ENCODE measurements at places on chromosomes 12 and 14.
A peak's percentile ranks its signal among the peaks of the same experiment; 100 is the strongest.

GRCh38 chr12:27334042-27334720 lies 1.5 kb downstream of the BMAL2 start:
- no peak for DNase-seq

DNA sequence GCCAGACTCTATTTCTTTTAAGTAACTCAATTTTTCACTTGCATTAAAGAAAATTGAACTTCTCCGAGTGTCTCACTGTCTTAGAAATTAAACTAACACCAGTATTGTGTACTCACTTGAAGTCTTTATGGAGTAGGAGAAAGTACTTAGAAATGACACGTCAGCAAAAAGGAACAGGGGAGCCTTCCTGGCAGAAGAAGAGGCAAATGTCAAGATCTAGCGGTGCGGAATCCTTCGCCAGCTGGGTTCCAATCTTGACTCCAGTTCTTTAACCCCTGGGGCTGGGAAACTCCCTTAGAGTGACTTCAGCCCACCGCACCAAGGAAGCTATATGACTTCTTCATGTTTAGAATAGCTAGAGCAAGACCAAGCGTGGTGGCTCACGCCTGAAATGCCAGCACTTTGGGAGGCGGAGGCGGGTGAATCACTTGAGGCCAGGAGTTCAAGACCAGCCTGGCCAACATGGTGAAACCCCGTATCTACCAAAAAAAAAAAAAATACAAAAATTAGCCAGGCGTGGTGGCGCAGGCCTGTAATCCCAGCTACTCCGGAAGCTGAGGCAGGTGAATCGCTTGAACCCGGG lies 34.4 kb downstream of the WBP11 start:
- DNase-seq, result no peak

- DNase-seq, result no peak
These were observed 143.5 kb upstream of the AMIGO2 start for GRCh38 chr12:47223031-47223847.

DNA sequence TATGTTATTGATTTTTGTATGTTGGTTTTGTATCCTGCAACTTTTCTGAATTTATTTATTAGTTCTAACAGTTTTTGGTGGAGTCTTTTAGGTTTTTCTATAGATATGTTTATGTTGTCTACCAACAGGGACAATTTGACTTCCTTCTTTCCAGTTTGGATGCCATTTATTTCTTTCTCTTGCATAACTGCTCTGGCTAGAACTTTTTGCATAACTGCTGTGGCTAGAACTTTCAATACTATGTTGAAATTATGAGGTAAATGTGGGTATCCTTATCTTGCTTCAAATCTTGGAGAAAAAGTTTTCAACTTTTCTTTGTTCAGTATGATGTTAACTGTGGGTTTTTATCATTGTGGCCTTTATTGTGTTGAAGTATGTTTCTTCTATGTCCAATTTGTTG lies 39.9 kb upstream of the PLBD1 start:
- DNase-seq, result no peak

DNA sequence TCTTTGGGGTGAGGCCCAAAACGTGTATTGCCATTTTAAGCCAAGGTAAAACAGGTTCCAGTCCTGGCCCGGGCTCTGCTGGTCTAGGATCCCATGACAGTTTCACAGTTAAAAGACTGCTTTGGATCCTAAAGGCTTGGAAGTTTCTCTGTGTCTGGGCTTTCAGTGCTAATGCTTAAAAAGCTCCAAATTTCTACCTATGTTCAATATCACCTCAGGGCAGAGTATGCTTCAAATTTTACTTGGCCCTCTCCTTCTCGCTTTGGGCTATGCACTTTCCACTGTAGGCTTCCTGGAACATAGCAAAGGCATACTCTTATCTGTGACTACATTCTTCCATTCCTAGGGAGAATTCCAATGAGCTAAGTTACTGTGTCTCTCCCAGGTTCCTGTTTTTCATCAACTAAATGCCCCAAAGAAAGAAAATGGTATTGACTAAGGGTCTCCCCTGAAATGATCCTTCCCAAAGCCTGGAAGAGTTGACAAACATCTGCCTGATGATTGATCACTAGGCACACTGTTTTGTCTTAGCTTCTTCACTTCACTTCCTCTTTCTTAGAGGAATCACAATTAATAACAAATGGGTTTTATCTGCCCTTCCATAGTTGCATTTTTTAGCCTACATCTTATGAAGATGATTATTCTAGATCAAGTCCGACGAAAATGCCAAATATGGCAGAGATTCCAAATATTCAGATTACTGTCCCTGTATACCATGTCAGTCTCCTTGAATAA lies 79.4 kb downstream of the TMTC2 start:
- DNase-seq, result no peak

DNA sequence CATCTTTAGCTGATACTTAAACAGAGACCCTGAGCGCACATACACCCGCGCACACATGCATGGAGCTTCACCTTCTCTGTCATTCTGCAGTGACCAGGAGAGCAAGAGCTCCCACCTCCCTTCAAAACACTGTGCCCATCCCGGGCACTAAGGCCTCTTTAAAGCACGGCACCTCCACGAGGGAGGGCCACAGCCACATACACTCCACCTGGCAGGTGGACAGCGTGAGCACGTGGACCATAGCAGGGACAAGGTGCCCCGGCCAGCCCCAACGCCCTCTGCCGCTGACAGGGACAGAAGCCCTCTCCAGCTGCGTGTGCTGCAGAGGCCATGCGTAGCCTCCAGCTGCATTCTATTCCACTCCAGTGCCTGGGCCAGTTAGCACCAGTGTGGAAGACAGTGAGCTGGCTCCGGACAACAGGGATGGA lies 5.4 kb downstream of the GAPDH start:
- DNase-seq, result no peak

GRCh38 chr14:98923596-98923995 lies 348.4 kb downstream of the BCL11B start:
- DNase-seq, result no peak

DNA sequence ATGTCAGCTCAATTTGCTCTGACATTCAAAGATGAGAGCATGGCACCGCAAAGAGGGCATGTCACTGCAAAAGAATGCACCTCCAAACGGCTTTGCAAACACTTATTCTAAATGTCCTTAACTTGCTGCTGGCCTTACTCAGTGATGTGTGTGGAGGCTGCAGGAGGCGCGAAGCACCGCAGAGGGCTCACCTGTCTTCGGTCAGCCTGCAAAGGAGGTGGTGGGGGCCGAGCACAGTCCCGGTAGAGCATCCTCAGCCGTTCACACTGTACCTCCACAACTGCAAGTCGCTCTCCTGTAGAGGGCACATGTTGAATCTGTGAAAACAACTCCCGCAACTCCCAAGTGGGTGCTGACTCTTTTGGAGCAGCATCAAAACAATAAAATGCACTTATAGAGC lies 93.8 kb downstream of the TRAFD1 start:
- no peak for DNase-seq

DNA sequence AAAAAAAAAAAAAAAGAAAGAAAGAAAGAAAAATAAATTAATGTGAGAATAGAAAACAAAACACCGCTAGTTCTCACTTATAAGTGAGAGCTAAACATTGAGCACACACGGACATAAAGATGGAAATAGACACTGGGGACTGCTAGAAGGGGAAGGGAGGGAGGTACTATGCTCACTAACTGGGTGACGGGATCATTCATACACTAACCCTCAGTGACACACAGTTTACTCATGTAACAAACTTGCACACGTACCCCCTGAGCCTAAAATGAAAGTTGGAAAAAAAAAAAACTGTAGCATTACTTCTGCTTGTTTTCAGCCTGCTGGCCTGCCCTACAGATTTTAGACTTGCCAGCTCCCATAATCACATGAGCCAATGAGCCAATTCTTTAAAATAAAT lies 10.5 kb upstream of the PRMT5 start:
- no peak for DNase-seq

GRCh38 chr14:104422837-104423681 lies 156.5 kb upstream of the C14orf180 start:
- DNase-seq, result no peak

DNA sequence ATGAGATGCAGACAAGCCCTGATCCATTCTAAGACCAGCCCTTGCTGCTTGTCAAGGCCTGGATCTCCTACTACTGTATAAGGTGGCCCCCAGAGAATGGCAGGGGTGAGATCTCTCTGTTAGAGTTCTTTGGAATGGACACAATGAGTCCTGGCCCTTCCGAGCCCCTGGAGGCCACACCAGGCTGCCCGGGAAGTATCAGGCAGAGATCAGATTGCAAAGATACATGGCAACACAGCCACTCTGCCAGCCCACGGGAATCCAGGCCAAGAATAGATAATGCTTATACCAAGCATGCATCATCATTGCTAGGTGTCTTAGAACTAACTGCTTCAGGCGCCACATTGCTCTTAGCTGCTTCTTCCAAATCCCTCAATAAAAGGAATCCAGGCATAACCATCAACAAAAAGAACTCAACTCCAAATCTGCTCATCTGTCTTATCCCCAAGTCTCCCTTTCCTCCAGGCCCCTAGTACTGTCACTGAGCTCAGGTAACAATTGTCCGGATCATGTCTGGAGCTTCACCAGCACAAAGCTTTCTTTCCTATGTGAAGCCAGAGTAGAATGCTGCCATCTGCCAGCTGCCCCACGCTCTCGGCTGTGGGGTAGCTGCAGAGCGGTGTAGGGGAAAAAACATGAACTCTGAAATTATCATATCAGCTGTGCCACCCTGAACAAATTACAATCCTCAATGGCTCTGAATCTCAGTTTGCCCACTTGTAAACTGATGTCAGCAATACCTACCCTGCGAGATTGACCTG lies 5.5 kb upstream of the VASH1 start:
- DNase-seq, result no peak

GRCh38 chr12:115923851-115924250 lies 353.6 kb downstream of the MED13L start:
- DNase-seq, result no peak

GRCh38 chr12:51351913-51352532 lies 5.5 kb upstream of the CELA1 start:
- DNase-seq, result peak; percentile 66

- no peak for DNase-seq
These were observed 14.3 kb downstream of the DIO3 start for GRCh38 chr14:101575581-101575980.

GRCh38 chr14:104554088-104554607 lies 25.4 kb upstream of the C14orf180 start:
- no peak for DNase-seq

GRCh38 chr12:120825337-120825736 lies 78.8 kb downstream of the SPPL3 start:
- DNase-seq, result no peak

DNA sequence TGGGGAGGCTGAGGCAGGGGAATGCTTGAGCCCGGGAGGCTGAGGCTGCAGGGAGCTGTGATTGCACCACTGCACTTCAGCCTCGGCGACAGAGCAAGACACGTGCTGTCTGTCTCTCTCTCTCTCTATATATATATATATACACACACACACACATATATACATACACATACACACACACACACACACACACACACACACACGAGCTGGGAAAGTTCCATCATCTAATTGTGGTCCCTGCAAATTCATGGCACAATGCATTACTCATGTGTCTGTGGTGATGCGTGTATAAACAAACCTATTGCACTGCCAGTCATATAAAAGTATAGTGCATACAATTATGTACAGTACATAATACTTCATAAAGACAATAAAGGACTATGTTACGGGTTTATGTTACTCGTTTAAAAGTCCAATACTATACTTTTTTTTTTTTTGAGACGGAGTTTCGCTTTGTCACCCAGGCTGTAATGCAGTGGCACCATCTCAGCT lies 36.6 kb downstream of the WDR89 start:
- DNase-seq, result no peak

GRCh38 chr12:56999456-56999855 lies 6.9 kb downstream of the ZBTB39 start:
- DNase-seq, result no peak

GRCh38 chr14:96039633-96040311 lies 610 bp downstream of the C14orf132 start:
- peak; percentile 14 for DNase-seq

DNA sequence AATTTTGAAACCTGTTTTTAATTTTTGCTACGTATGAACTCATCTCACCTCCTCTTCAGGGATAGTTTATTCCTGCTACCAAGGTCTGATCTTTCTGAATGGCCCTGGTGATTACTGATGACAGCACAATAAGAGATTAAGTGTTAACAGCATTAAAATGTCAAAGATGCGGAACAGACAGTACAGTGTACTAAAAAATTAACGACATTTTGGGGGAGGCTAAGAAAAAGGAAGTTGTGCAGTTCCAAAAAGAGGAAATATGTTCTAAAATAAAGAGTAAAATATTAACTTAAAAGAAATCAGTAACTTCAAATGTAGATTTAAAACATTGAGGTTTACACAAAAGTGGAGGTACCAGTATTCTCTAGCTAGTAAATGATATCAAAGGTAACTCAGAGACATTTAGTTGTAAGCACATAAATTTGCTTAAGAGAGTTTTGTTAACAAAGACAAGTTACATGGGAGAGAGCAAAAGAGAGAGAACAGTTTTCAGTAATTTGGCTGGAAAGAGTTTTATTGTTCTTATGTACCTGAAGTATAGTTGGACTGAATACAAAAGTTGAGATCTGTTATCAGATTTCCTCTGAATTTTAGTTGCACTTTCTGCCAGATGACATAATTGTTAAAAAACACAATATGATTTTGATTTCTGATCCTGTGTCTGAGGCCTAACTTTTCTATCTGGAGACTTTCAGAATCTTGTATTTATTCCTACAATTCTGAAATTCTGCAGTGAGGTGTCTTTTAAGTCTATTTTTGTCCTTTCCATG lies 4.2 kb upstream of the CLECL1 start:
- peak; percentile 45 for DNase-seq

GRCh38 chr12:131598717-131599116 lies 112.2 kb upstream of the SFSWAP start:
- no peak for DNase-seq

- peak; percentile 79 for DNase-seq
These were observed 1.4 kb upstream of the RNASE10 start for GRCh38 chr14:20503898-20504297.

- DNase-seq, result no peak
These were observed 9.3 kb upstream of the FMNL3 start for GRCh38 chr12:49716553-49716952.

GRCh38 chr12:104742551-104743201 lies 215.4 kb downstream of the SLC41A2 start:
- DNase-seq, result no peak

GRCh38 chr14:26204366-26204727 lies 393.5 kb downstream of the NOVA1 start:
- no peak for DNase-seq

GRCh38 chr12:21526053-21526452 lies at the start of gene SPX:
SPX (plus strand) TSS chr12:21526296; CDS start chr12:21526473, 177 bp downstream.
- DNase-seq, result no peak

DNA sequence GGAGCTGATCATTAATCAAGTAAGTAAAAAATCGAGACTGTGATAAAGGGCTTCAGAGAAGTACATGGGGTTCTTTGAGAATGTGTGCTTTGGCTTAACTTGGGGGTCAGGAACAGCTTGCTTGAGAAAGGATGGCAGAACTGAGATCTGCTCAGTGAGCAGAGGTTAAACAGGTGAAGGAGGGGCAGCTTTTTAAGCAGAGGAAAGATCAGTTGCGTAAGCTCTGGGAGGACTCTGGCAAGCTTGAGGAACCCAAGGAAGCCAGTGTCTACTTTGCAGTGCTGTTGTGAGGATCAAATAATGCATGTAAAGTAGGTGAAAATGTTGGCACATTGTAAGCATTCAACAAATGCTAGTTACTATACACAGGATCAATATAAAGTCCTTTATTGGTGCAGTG lies 30.6 kb downstream of the WIF1 start:
- DNase-seq, result no peak

- DNase-seq, result no peak
These were observed 3.1 kb downstream of the AVIL start for GRCh38 chr12:57815177-57816000.
